ENCODE measurements at places on chromosomes 2 and 18. TPM values are rescaled to one million over a fixed set of nuclear protein-coding genes. Genes with fewer than 3 reads are reported as not detected.

DNA sequence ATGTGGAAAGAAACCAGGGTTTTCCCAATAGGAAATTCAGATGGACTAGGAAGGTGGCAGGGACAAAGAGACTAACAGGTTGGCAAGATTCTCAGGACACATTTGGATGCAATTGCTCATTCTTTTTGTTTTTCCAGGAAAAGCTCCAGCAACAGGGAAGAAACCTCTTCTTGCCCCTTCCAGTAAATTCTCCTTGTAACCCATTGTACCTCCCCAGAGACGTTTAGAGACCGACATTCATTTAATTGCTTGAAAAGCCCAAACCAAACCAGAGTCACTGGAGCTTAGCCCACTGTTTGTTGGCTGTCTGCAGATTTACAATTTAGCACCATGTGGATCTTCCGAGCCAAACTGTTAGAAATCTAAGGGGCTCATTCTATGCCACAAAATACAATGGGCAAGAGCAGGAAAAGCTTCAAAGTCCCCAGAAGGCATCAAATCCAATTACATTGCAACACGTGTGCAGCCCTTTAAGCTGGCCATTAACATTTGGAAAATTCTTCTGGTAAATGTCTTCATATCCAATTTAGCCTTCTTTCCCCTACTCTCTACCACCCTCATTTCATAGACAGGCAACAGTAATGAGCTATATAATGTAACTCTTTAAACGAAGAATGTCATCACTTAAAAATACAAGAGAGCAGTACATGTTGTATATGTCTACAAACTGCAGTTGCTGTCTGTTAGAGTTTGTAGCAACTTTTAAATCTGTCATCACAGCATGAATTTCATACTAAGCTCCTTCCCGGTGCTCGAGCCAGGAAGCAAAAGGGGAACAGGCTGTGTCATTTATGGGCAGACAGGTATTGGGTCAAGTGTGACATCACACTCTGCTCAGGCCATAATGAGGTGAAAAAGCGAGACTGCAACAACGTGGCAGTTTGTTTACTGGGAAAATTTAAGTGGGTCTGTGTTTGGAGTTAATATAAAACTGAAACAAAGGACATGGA, 235.6 kb upstream of the HNRNPA3 start:
- H3K4me1 ChIP-seq = no peaks in the 10 kb centered on the region
- H3K36me3 ChIP-seq = no peaks in the 10 kb centered on the region
- no peak overlapping the region for H3K27ac ChIP-seq
- DNase-seq = no peak
- H3K27me3 ChIP-seq = no peaks in the 10 kb centered on the region

DNA sequence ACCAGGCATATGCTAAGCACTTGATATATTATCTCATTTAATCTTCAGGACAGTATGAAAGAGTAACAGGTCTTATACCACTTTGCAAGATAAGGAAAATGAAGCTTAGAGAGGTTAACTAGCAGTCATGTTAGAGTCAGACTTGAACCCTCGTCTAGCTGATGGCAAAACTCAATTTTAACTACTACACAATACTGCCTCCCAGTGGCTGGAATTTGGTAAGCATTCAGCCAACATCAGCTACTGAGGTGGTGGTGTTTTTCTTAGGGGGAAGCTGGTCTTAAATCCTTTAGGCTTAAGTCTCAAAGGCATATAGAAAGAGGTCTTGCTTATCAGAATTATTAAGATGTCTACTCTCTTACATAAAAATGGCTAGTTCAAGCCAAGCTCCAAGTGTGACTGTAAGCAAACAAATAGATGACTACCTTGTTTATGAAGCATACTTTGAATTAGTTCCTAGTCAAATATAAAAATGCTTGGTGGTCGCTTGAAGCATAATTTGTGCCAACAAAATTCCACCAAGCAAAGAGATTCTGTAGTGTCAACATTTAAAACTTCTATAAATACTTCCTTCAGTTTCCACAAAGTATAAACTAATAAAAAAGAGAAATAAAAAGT, 325.4 kb upstream of the FIGN start:
- H3K4me1 ChIP-seq = no peaks in the 10 kb centered on the region
- H3K27me3 ChIP-seq = no peaks in the 10 kb centered on the region
- no peak overlapping the region for H3K27ac ChIP-seq
- H3K4me3 ChIP-seq = no peak overlapping the region

DNA sequence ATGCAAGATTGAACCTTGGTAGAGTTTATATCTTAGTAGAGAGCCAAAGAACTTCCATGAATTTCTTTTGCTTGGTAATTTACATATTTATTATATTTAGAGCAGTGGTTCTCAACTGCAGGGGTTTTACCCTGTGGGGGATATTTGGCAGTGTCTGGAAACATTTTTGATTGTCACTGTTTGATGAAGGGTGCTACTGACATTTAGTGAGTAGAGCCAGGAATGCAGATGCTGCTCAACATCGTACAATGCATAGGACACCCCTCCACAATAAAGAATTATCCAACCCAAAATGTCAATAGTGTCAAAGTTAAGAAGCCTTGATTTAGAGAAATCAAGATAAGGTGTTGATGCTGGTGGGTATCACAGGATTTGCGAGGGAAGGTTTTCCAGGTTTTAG, 14.7 kb downstream of the AGFG1 start:
- H3K36me3 ChIP-seq = no peaks in the 10 kb centered on the region
- DNase-seq = no peak
- no peak overlapping the region for H3K27ac ChIP-seq
- H3K4me3 ChIP-seq = no peak overlapping the region
- H3K4me1 ChIP-seq = no peaks in the 10 kb centered on the region

GRCh38 chr2:96156011-96156820, 11.0 kb upstream of the DUSP2 start:
- no peak overlapping the region for H3K27ac ChIP-seq
- H3K4me3 ChIP-seq = no peak overlapping the region
- no peaks in the 10 kb centered on the region for H3K36me3 ChIP-seq
- DNase-seq = peak; percentile 30
- H3K27me3 ChIP-seq = no peaks in the 10 kb centered on the region

- H3K27ac ChIP-seq = no peak overlapping the region
- H3K27me3 ChIP-seq = no peaks in the 10 kb centered on the region
- H3K4me1 ChIP-seq = no peaks in the 10 kb centered on the region
- no peak for DNase-seq
- no peak overlapping the region for H3K4me3 ChIP-seq
- no peaks in the 10 kb centered on the region for H3K36me3 ChIP-seq
Measured at GRCh38 chr2:212640428-212640827, 101.8 kb upstream of the ERBB4 start.

GRCh38 chr18:67211646-67212045, 304.9 kb downstream of the DSEL start:
- H3K27me3 ChIP-seq = no peaks in the 10 kb centered on the region
- H3K27ac ChIP-seq = no peak overlapping the region
- no peak overlapping the region for H3K4me3 ChIP-seq
- no peaks in the 10 kb centered on the region for H3K4me1 ChIP-seq

DNA sequence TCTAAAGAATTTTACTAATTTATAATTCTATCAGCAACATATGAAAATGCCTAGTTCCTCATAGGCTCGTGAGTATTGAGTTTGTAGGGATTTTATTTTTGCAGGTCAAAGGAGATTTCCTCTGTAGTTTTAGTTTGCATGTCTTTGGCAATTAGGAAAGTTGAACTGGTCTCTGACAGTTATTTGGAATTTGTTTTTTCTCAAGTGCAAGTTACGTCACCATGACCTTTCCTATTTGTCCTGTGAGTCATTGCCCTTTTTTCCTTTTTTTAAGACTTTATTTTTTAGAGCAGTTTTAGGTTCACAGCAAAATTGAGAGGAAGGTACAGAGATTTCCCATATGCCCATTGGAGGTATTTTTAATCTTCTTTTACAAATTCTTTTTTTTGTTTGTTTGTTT, 29.0 kb downstream of the RAMP1 start:
- H3K27ac ChIP-seq = peak overlapping the region; percentile 91
- H3K27me3 ChIP-seq = no peaks in the 10 kb centered on the region
- H3K4me1 ChIP-seq = peaks cover 67% of the 10 kb centered on the region
- no peaks in the 10 kb centered on the region for H3K36me3 ChIP-seq
- H3K4me3 ChIP-seq = no peak overlapping the region
- DNase-seq = no peak

DNA sequence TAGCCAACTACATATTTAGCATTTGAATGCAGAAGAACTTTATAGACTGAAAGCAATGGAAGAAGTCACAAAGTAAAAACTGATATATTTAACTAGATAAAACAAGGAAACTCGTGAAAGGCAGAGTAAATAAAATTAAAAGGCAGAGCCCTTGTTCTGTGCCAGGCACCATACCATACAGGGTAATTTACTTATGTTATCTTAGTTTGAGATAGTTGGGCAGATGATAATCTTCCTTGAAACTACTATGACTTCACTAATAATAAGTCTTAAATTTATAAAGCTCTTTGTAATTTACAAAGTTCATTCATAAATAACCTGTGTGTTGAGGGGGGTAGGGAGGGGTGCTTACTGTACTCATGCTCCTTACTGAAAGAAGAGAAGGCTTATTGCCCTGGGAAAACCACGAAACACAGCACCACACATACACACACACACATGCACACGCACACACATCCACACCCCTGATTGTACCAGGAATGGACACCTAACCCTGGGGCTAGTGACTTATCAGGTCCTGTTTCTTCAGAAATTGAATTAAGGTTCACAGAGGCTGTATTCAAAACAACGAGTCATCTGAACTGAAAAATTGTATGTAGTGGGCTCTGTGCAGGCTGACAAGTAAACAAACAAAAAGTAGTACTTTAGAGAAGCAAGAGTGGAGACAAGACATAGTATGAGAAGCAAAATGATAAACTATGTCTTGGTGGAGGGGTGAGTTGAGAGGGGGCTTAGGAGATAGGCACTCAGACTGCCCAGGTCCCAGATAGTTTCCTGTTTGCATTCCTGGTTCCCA, 38.1 kb downstream of the AGFG1 start:
- no peaks in the 10 kb centered on the region for H3K36me3 ChIP-seq
- H3K27ac ChIP-seq = no peak overlapping the region
- DNase-seq = no peak
- no peak overlapping the region for H3K4me3 ChIP-seq
- peaks cover 73% of the 10 kb centered on the region for H3K4me1 ChIP-seq

DNA sequence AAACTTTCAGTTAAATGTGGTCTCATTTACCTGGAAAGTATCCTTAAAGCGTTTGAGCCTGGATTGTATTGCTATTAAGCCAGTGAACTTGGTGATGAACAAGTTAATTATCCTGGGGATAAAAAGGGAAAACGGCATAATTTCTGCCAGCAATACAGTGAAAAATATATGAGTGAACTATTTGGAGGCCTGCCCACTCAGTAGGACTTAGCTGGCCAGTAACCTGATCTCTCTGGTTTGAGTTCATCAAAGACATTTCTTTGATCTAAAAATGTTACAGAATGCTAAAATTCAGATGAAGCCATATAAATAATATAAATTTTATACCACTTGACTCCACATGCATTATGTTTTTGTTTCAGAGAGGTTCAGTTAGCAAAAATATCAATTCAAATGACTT, 241.1 kb upstream of the VWC2L start:
- no peak overlapping the region for H3K27ac ChIP-seq
- no peak for DNase-seq
- H3K27me3 ChIP-seq = no peaks in the 10 kb centered on the region
- no peaks in the 10 kb centered on the region for H3K36me3 ChIP-seq
- no peaks in the 10 kb centered on the region for H3K4me1 ChIP-seq

Gene MDH1B
- 1.3 TPM for total RNA-seq

All from sigmoid colon (tissue), 7 donors.